A549 treated with Hydrocortisone at 1 μM for 4 hours (cell line): ENCODE measurements at places on chromosomes 12 and 14. TPM values are rescaled to one million over a fixed set of nuclear protein-coding genes. Genes with fewer than 3 reads are reported as not detected.

Gene GLT1D1
- total RNA-seq: not detected in 5 replicates

Gene PTMS
- 588 to 898 TPM (median 880 TPM) in 5 replicates for total RNA-seq

Gene CTSG
- not detected in 5 replicates for total RNA-seq

Gene HSPA2
- 29.4 to 35.3 TPM (median 35.1 TPM) in 5 replicates for total RNA-seq

Gene HOXC12
- 0.02 to 0.05 TPM in 2 of 5 replicates, not detected in the others for total RNA-seq

Gene DCTN2
- total RNA-seq: 115 to 190 TPM (median 121 TPM) in 5 replicates

Gene FAM90A1
- total RNA-seq: 0.09 to 0.31 TPM (median 0.18 TPM) in 5 replicates

Gene NINJ2
- 0.43 to 0.69 TPM (median 0.60 TPM) in 5 replicates for total RNA-seq

Gene SAV1
- total RNA-seq: 24.6 to 31.9 TPM (median 30.0 TPM) in 5 replicates

Gene SLCO1B1
- 0.39 to 0.63 TPM (median 0.41 TPM) in 5 replicates for total RNA-seq

Gene C1S
- 40.4 to 68.0 TPM (median 43.8 TPM) in 5 replicates for total RNA-seq

Gene DEPDC4
- 0.28 to 1.5 TPM (median 1.2 TPM) in 5 replicates for total RNA-seq

Gene PIP4K2C
- total RNA-seq: 38.4 to 53.3 TPM (median 39.1 TPM) in 5 replicates

Gene SDR9C7
- total RNA-seq: 0.06 TPM in 1 of 5 replicates, not detected in the others

Gene MYF5
- not detected in 5 replicates for total RNA-seq

Gene DLK1
- 0.10 to 0.31 TPM (median 0.21 TPM) in 5 replicates for total RNA-seq

Gene CPNE6
- 0.15 to 0.17 TPM in 2 of 5 replicates, not detected in the others for total RNA-seq

Gene MIPOL1
- 1.8 to 3.2 TPM (median 3.2 TPM) in 5 replicates for total RNA-seq

Gene TMPRSS12
- total RNA-seq: not detected in 5 replicates

Gene DPPA3
- not detected in 5 replicates for total RNA-seq

Gene GPR65
- total RNA-seq: not detected in 5 replicates

Gene WNK1
- total RNA-seq: 72.0 to 118 TPM (median 91.6 TPM) in 5 replicates

Gene PTPRB
- total RNA-seq: 0.48 to 1.1 TPM (median 0.69 TPM) in 5 replicates

Gene GZMH
- total RNA-seq: not detected in 5 replicates

Gene C14orf132
- 4.4 to 7.0 TPM (median 5.5 TPM) in 5 replicates for total RNA-seq

Gene ERBB3
- total RNA-seq: 0.78 to 1.5 TPM (median 1.1 TPM) in 5 replicates

Gene RPS6KA5
- 3.4 to 7.8 TPM (median 5.4 TPM) in 5 replicates for total RNA-seq

Gene TMEM117
- total RNA-seq: 1.2 to 2.2 TPM (median 1.7 TPM) in 5 replicates

Gene SLC7A8
- total RNA-seq: 1.7 to 3.5 TPM (median 1.8 TPM) in 5 replicates

Gene SP1
- total RNA-seq: 17.1 to 25.1 TPM (median 21.0 TPM) in 5 replicates

Gene P3H3
- 23.9 to 29.0 TPM (median 26.3 TPM) in 5 replicates for total RNA-seq

Gene KLRC2
- 1.4 to 2.2 TPM (median 1.7 TPM) in 5 replicates for total RNA-seq

Gene HAL
- 0.60 to 1.0 TPM (median 0.72 TPM) in 5 replicates for total RNA-seq

Gene KRT2
- not detected in 5 replicates for total RNA-seq

Gene GPR68
- total RNA-seq: 0.16 to 0.29 TPM (median 0.23 TPM) in 5 replicates

Gene LRFN5
- total RNA-seq: not detected in 5 replicates

Gene OTX2
- total RNA-seq: not detected in 5 replicates

Gene RNF212B
- not detected in 5 replicates for total RNA-seq

Gene GLI1
- total RNA-seq: 4.5 to 6.2 TPM (median 5.6 TPM) in 5 replicates

Gene FAR2
- total RNA-seq: 0.08 to 0.34 TPM (median 0.09 TPM) in 3 of 5 replicates, not detected in the others

Gene POLE2
- total RNA-seq: 10.2 to 16.0 TPM (median 12.4 TPM) in 5 replicates

Gene AQP6
- 0.13 TPM in 1 of 5 replicates, not detected in the others for total RNA-seq

Gene CCER1
- total RNA-seq: not detected in 5 replicates

Gene ERP27
- total RNA-seq: not detected in 5 replicates

Gene SLC2A14
- total RNA-seq: 0.35 to 0.63 TPM (median 0.39 TPM) in 5 replicates

Gene MSRB3
- total RNA-seq: 21.6 to 25.3 TPM (median 22.1 TPM) in 5 replicates

Gene CALM1
- 280 to 369 TPM (median 355 TPM) in 5 replicates for total RNA-seq

Gene MANSC4
- total RNA-seq: not detected in 5 replicates

Gene CSRP2
- 19.5 to 21.3 TPM (median 20.3 TPM) in 5 replicates for total RNA-seq

Gene SLCO1B3
- 10.9 to 14.3 TPM (median 12.3 TPM) in 5 replicates for total RNA-seq

Gene PLA2G1B
- total RNA-seq: not detected in 5 replicates

Gene OSBPL8
- total RNA-seq: 10.0 to 21.8 TPM (median 18.9 TPM) in 5 replicates

Gene CCDC197
- total RNA-seq: not detected in 5 replicates

Gene RNU4-1
- total RNA-seq: 13.1 to 86.0 TPM in 2 of 5 replicates, not detected in the others

Gene KLRB1
- total RNA-seq: not detected in 5 replicates

Gene GALNT8
- total RNA-seq: not detected in 5 replicates

Gene COQ10A
- total RNA-seq: 14.2 to 16.2 TPM (median 15.9 TPM) in 5 replicates
